Osteocyte (in vitro differentiated cells): ENCODE measurements at places on chromosomes 16 and 17.

GRCh38 chr17:73623818-73624217 is 20.4 kb downstream of the SDK2 start:
- no peak overlapping the region for H3K4me3 ChIP-seq
- no peaks in the 10 kb centered on the region for H3K27me3 ChIP-seq
- H3K4me1 ChIP-seq: peaks cover 8% of the 10 kb centered on the region
- no peak overlapping the region for H3K27ac ChIP-seq
- no peak for DNase-seq
- H3K36me3 ChIP-seq: no peaks in the 10 kb centered on the region

GRCh38 chr17:52148969-52149351 is 9.6 kb downstream of the CA10 start:
- H3K36me3 ChIP-seq: no peaks in the 10 kb centered on the region
- H3K27me3 ChIP-seq: no peaks in the 10 kb centered on the region
- H3K27ac ChIP-seq: no peak overlapping the region
- no peak overlapping the region for H3K4me3 ChIP-seq

- no peak for DNase-seq
- peaks cover 28% of the 10 kb centered on the region for H3K36me3 ChIP-seq
- H3K27me3 ChIP-seq: no peaks in the 10 kb centered on the region
- H3K4me1 ChIP-seq: peaks cover 61% of the 10 kb centered on the region
Measured at GRCh38 chr16:24978370-24978914, 36.7 kb downstream of the ARHGAP17 start.

DNA sequence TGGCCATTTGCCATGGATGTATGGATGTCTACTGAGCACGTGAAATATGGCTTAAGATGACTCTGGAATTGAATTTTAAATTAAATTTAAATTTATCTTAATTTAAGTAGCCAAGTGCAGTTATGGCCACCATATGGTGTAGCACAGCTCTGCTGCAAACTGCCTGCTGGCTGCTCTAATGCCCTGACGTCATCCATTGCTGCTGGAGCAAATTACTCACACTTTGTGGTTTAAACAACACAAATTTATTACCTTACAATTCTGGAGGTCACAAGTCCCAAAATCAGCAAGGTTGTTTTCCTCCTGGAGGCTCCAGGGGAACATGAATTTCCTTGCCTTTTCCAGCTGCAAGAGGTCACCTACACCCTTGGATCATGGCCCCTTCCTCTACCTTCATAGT is 679.3 kb upstream of the EEF2KMT start:
- no peak for DNase-seq
- no peak overlapping the region for H3K27ac ChIP-seq
- no peak overlapping the region for H3K4me3 ChIP-seq
- no peaks in the 10 kb centered on the region for H3K27me3 ChIP-seq
- no peaks in the 10 kb centered on the region for H3K36me3 ChIP-seq

GRCh38 chr17:77471984-77472461 is 331.3 kb downstream of the SEC14L1 start:
- H3K27me3 ChIP-seq: no peaks in the 10 kb centered on the region
- H3K27ac ChIP-seq: peak overlapping the region; percentile 84
- DNase-seq: no peak
- peak overlapping the region; percentile 37 for H3K4me3 ChIP-seq
- H3K4me1 ChIP-seq: peaks cover 94% of the 10 kb centered on the region
- peaks cover 10% of the 10 kb centered on the region for H3K36me3 ChIP-seq

GRCh38 chr17:34226011-34226743 is 28.9 kb upstream of the CCL2 start:
- H3K4me3 ChIP-seq: no peak overlapping the region
- H3K36me3 ChIP-seq: peaks cover 2% of the 10 kb centered on the region
- peaks cover 7% of the 10 kb centered on the region for H3K27me3 ChIP-seq
- H3K4me1 ChIP-seq: peaks cover 13% of the 10 kb centered on the region

DNA sequence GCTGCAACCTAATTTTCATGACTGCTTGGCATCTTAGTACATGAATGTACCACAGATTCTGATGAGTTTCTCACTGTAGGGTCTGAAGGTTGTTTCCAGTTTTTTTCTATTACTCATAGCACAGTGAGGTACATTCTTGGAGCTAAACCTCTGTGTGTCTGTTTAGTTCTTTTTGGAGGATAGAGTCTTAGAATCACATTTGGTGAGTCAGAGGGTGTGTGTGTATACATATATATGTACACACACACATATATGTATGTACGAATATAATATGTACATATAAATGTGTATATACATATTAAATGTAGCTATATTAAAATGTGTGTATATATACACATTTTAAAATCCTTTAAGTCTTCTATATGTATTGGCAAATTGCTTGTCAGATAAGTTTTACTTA is 72.9 kb downstream of the NTN1 start:
- no peak overlapping the region for H3K27ac ChIP-seq
- peaks cover 4% of the 10 kb centered on the region for H3K36me3 ChIP-seq
- H3K4me3 ChIP-seq: no peak overlapping the region
- no peaks in the 10 kb centered on the region for H3K4me1 ChIP-seq
- peaks cover 9% of the 10 kb centered on the region for H3K27me3 ChIP-seq

DNA sequence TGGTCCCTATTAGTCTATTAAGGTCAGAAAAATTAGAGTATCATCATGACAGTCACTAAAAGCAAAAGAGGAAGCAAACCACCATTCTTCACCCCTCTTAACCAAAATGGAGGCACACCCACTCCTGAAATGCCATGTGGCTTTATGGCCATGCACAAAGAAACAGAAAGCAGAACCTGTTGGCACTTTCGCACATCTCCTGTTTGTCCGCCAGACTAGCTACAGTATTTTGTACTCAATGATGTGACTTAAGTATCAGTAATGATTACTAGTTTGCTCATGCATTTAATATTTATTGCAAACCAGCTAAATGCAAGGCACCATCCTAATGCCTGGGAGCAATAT is 70.2 kb upstream of the GNAO1 start:
- H3K4me1 ChIP-seq: no peaks in the 10 kb centered on the region
- H3K27ac ChIP-seq: no peak overlapping the region
- no peaks in the 10 kb centered on the region for H3K36me3 ChIP-seq
- DNase-seq: no peak

- no peak for DNase-seq
- H3K27me3 ChIP-seq: no peaks in the 10 kb centered on the region
- H3K36me3 ChIP-seq: peaks cover 21% of the 10 kb centered on the region
- H3K27ac ChIP-seq: no peak overlapping the region
Measured at GRCh38 chr17:65799869-65800268, 238.4 kb upstream of the AXIN2 start.

DNA sequence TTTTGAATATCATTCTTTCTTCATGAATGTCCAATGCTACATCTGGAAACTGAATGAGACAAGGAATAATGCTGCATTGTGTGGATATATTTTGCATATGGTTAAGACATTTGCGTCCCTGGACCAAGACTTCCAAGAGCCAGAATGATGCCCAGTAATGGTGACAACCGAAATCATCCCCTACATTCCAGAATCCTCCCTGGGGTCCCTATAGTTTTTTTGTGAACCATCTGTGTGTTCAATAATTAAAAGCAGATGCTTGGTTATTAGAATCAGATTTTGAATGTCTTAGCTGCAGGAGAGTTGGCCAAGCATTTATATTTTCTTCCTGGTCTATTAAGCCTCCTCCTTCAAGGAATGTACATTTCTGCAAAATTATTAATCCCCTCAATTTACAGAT is 426.7 kb upstream of the CDH8 start:
- DNase-seq: no peak
- no peaks in the 10 kb centered on the region for H3K36me3 ChIP-seq
- no peak overlapping the region for H3K27ac ChIP-seq
- no peaks in the 10 kb centered on the region for H3K4me1 ChIP-seq
- H3K4me3 ChIP-seq: no peak overlapping the region
- no peaks in the 10 kb centered on the region for H3K27me3 ChIP-seq

- H3K27me3 ChIP-seq: no peaks in the 10 kb centered on the region
- DNase-seq: no peak
- peak overlapping the region; percentile 95 for H3K4me3 ChIP-seq
- H3K36me3 ChIP-seq: peaks cover 9% of the 10 kb centered on the region
- peaks cover 65% of the 10 kb centered on the region for H3K4me1 ChIP-seq
Measured at GRCh38 chr16:15952265-15952711, 2.9 kb downstream of the ABCC1 start.

- H3K36me3 ChIP-seq: no peaks in the 10 kb centered on the region
- H3K4me3 ChIP-seq: no peak overlapping the region
Measured at GRCh38 chr16:59459806-59460205, 725.7 kb upstream of the GOT2 start.

DNA sequence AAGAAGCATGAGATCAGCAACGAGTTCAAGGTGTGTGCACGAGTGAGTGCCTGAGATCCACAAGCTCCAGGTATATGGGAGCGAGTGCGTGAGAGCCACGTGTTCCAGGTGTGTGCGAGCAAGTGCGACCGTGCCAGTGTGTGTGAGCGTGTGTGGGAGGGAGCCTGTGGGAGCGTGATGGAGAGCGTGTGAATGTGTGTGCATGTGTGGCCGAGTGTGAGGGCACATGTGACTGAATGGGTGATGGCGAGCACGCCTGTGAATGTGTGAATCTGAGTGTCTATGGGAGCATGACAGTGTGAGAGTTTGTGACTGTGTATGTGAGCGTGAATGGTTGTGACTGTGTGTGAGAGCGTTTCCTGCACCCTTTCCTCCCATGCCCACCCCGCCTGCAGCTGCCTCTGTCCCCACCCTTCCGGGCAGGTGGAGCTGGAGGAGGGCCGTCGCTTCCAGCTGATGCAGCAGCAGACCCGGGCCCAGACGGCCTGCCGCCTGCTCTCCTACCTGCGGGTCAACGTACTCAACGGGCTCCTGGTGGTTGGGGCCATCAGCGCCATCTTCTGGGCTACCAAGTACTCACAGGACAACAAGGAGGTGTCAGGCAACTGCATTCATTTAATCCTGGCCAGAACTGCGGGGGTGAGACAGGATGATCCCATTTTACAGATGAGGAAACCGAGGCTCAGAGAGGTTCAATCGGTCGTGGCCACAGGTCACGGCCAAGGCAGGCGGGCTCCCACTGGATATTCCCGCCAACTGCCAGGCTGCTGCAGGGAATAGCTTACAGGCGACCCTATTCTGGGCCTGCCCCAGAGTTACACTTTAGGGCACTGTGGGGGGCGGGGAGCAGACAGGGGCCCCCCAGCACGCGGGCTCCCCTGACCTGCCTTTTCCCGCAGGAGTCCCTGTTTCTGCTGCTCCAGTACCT is 3.7 kb downstream of the TMC8 start:
- no peaks in the 10 kb centered on the region for H3K27me3 ChIP-seq
- H3K36me3 ChIP-seq: no peaks in the 10 kb centered on the region
- peaks cover 14% of the 10 kb centered on the region for H3K4me1 ChIP-seq
- H3K4me3 ChIP-seq: no peak overlapping the region
- no peak for DNase-seq

DNA sequence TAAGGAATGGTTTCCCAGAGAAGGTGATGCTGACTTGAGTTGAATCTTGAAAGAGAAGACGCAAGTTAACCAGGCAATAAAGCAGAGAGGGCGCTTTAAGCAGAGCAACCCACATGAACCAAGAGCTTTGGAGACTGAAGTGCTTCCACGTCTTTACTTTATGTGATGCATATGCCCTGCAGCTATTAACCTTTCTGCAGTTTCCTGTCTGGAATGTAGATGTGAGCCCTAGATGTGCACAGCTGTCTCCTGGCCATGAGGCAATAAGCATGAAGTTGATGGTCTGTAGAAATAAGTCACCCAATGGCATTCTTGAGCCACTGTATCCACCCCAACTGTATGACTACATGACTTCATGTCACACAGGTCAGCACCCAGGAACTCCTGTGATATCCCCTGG is 5.7 kb upstream of the CHST4 start:
- H3K36me3 ChIP-seq: no peaks in the 10 kb centered on the region
- peaks cover 1% of the 10 kb centered on the region for H3K4me1 ChIP-seq
- H3K27ac ChIP-seq: no peak overlapping the region
- peaks cover 21% of the 10 kb centered on the region for H3K27me3 ChIP-seq

- no peak overlapping the region for H3K4me3 ChIP-seq
- peaks cover 4% of the 10 kb centered on the region for H3K36me3 ChIP-seq
- H3K27me3 ChIP-seq: no peaks in the 10 kb centered on the region
- DNase-seq: no peak
- H3K4me1 ChIP-seq: peaks cover 46% of the 10 kb centered on the region
Measured at GRCh38 chr16:65524231-65524630, 402.4 kb upstream of the CDH11 start.

DNA sequence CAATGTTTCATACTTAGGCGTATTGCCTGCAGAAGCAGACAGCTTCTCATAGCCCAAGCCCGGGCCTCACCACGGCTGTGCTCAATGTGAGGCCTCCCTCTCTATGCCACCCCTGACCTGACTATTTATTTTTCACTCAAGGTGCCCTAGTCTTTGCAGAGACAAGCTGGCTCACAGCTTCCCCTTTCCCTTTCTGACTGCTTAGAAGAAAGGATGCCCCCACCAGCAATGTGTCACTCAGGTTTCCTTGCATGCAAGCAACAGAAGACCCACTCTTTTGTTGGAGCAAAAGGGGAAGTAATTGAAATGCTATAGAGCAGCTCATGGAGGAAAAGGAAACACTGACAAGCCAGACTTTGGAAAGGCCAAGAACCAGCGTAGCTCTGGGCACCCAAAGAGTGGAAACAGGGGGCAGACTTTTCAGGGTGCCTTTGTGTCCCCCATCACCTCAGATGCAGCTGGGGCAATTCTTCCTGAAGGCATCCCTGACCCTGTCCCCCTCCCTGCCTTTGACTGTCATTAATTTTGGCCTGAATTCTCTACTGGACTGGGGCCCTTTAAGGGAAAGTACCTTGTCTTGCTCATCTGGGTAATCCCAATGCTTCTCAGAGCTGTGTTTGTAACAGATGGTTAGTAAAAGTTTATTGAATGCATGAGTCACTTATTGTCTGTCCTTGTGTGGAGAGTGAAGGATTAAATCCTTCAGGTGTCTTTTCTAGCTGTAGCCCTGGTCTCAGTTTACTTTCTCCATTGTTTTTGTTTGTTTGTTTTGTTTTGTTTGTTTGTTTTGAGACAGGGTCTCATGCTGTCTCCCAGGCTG is 17.8 kb downstream of the RGS9 start:
- peaks cover 7% of the 10 kb centered on the region for H3K4me1 ChIP-seq
- no peak overlapping the region for H3K27ac ChIP-seq
- no peaks in the 10 kb centered on the region for H3K27me3 ChIP-seq
- H3K36me3 ChIP-seq: peaks cover 2% of the 10 kb centered on the region
- DNase-seq: no peak

- H3K36me3 ChIP-seq: no peaks in the 10 kb centered on the region
- H3K4me1 ChIP-seq: peaks cover 13% of the 10 kb centered on the region
- H3K27ac ChIP-seq: no peak within 1 kb of the TSS
- no peak within 1 kb of the TSS for H3K4me3 ChIP-seq
Measured at GRCh38 chr17:48593126-48593829, at the start of gene HOXB5. Gene HOXB5 (minus strand): TSS chr17:48593779. CDS start chr17:48593682, 97 bp downstream.

- peaks cover 26% of the 10 kb centered on the region for H3K27me3 ChIP-seq
- DNase-seq: no peak
- no peak overlapping the region for H3K4me3 ChIP-seq
- no peaks in the 10 kb centered on the region for H3K36me3 ChIP-seq
- H3K4me1 ChIP-seq: peaks cover 15% of the 10 kb centered on the region
Measured at GRCh38 chr16:1922357-1922756, 4.1 kb upstream of the HS3ST6 start.

DNA sequence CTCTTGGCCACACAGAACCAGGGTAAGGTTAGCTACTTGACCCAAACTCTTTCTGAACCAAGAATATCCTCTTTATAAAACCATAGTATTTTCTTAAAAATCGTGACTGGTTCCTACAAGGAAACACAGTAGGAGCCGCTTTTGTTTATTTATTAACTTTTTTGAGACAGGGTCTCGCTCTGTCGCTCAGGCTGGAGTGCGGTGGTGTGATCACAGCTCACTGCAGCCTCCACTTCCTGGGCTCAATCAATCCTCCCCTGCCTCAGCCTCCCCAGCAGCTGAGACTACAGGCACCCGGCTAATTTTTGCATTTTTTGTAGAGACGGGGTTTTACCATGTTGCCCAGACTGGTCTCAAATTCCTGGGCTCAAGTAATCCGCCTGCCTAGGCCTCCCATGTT is 14.7 kb upstream of the LITAF start:
- H3K36me3 ChIP-seq: no peaks in the 10 kb centered on the region
- DNase-seq: no peak
- H3K4me1 ChIP-seq: peaks cover 56% of the 10 kb centered on the region
- H3K27me3 ChIP-seq: no peaks in the 10 kb centered on the region
- no peak overlapping the region for H3K4me3 ChIP-seq
